H4 (cell line): ENCODE measurements at places on chromosomes 2 and 18.

GRCh38 chr18:30440351-30440750 is 602.2 kb downstream of the DSC3 start:
- no peak for DNase-seq

- DNase-seq = no peak
Measured at GRCh38 chr2:107259408-107260195, 373.6 kb upstream of the ST6GAL2 start.

GRCh38 chr2:180555391-180555965 is 424.9 kb upstream of the UBE2E3 start:
- no peak for DNase-seq

- no peak for DNase-seq
Measured at GRCh38 chr18:25595274-25596060, 243.5 kb upstream of the ZNF521 start.
